ENCODE measurements at places on chromosomes 4 and X.

- DNase-seq = no peak
Measured at GRCh38 chr4:70518716-70519115, 347 bp downstream of the AMTN start.

GRCh38 chrX:110133735-110134370 is 130.9 kb downstream of the TMEM164 start:
- DNase-seq = no peak

GRCh38 chrX:131985526-131986049 is 37.5 kb upstream of the STK26 start:
- DNase-seq = no peak

GRCh38 chr4:6716018-6716911 is at the start of gene BLOC1S4:
Gene BLOC1S4 (plus strand): TSS chr4:6716174. CDS start chr4:6716210, 36 bp downstream.
- DNase-seq = peak; percentile 94

DNA sequence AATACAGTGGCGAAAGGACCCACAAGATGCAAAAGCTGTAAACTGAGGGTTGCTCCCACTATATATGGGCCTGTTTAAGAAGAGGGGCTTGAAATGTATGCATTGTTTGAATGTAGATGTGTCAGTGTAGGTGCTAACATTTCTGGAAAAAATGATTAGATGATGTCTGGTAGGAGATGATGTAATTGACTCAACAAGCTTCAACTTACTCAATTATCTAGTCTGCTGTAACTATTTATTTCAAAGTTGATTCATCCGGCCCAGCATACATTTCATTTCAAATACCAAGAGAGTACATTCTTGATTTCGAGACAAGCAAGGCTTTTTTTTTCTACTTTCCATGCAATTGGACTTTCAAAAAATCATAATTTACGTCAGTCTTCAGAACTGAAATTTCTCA is 9.3 kb upstream of the ENAM start:
- no peak for DNase-seq

- DNase-seq = no peak
Measured at GRCh38 chr4:7831858-7832730, 107.6 kb downstream of the AFAP1 start.

DNA sequence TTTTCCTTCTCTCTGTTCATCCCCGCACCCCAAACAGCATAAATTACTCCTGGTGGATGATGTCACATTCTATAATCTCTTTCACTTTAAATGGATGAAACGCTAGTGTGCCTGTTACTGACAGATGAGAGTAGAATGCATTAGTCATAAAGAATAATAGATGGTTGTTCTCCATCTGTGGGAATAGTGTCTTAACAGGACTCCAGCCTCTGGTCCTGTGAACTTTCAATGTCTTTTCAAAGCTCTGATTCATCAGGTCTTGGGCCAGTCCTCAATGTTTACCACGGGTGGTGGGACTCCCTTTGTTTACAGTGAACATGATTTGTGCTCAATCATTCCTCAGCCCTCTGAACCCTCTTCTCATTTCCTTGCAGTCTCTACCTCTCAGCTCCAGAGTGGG is 182.6 kb downstream of the GABRB1 start:
- DNase-seq = no peak

Data from naive thymus-derived CD8-positive, alpha-beta T cell (primary cell).